ENCODE measurements at places on chromosomes 11 and 22. TPM values are rescaled to one million over a fixed set of nuclear protein-coding genes. Genes with fewer than 3 reads are reported as not detected.
A peak's percentile ranks its signal among the peaks of the same experiment; 100 is the strongest.

GRCh38 chr11:5384335-5384734 lies 723 bp downstream of the OR51M1 start:
- DNase-seq = no peak

GRCh38 chr11:117604336-117604995 lies 192.6 kb downstream of the DSCAML1 start:
- no peak for DNase-seq

GRCh38 chr11:127919206-127920000 lies 668.0 kb downstream of the ETS1 start:
- no peak for DNase-seq

DNA sequence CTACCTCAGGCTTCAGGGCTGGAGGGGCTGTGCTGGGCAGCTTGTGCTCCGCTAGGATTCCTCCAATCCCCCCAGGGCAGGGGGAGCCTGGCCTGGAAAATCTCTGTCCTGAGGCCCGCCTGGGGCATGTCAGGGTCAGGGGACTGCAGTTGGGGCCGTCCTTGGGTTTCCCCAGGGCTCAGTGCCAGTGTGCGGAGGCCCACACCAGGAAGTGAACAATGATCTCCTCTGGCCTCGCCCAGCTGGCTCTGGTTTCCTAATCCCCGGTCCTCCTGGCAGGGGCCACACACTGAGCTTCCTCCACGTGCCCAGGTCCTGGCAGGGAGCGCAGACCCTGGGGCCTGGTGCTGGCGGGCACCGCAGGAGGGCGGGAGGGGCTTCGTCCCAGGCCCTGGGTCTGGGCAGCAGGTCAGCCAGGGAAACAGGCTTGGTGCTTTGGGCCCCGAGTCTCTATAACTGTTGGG lies 1.4 kb upstream of the MUC2 start:
- DNase-seq = peak; percentile 59

Gene TRPM5
- not detected for total RNA-seq

Gene GNG3
- 0.20 TPM for total RNA-seq

Gene OR56A1
- not detected for total RNA-seq

Gene SLC6A5
- not detected for total RNA-seq

DNA sequence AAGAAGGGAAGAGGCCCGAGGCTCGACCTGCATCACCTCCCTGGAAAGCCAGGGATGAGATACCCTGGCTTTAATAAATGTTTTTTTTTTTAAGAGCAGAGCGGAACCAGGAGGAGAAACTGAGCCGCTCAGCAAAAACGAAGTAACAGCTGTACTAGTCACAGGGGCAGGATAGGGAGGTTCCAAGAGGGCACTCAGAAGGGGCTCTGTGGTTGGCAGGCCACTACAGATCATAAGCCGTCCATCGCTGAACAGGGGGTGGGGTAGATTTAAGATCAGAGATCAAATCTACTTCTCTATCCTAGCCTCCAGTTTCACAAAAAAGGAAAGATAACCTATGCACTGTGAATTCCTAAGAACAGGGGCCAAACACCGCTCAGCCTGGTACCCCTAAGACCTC lies 625 bp downstream of the EIF3D start:
- no peak for DNase-seq

Gene GRAMD4
- 42.5 TPM for total RNA-seq

DNA sequence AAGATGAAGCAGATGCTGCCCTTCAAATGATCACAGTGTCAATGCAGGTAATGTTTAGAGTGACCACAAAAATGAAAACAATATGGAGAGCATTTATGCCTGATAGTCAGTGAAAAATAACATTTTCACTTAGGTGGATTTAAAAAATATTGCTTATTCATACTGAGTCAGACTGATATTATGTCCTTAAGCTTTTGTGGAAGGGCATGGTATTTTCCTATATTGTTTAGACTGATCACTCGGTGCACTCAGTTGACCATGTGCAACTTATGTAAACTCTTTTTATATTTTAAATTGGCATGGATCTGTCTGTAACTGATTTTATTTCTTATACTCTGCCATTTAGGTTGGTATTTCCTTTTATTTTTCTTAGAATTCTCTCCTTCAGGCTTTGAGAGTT lies 106.6 kb downstream of the DYNC2H1 start:
- DNase-seq = no peak

Gene MS4A18
- not detected for total RNA-seq

DNA sequence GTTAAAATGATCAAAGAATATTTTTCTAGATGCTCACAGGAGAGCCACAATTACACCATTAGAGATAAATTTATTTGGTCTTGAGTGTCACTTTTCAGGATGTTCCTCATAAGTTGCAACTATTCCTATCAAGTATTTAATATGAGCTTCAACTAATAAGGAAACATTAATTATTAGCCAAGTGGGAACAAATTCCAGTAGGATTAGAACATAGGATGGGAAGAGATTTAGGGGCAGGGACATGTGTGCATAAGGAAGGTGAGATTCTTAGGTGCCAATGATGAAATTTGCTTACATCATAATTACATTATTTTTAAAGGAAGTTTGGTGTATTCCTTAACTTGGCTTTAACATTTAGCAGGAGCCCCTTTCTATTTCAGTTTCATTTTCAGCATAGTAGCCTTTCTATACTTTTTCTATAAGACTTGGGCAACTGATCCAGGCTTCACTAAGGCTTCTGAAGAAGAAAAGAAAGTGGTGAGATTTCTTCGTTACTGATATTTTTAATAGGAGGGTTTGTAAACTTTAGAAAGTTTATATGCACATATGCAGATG lies 38.8 kb downstream of the CSRP3 start:
- no peak for DNase-seq

GRCh38 chr11:132844956-132845696 lies 687.2 kb downstream of the OPCML start:
- no peak for DNase-seq

DNA sequence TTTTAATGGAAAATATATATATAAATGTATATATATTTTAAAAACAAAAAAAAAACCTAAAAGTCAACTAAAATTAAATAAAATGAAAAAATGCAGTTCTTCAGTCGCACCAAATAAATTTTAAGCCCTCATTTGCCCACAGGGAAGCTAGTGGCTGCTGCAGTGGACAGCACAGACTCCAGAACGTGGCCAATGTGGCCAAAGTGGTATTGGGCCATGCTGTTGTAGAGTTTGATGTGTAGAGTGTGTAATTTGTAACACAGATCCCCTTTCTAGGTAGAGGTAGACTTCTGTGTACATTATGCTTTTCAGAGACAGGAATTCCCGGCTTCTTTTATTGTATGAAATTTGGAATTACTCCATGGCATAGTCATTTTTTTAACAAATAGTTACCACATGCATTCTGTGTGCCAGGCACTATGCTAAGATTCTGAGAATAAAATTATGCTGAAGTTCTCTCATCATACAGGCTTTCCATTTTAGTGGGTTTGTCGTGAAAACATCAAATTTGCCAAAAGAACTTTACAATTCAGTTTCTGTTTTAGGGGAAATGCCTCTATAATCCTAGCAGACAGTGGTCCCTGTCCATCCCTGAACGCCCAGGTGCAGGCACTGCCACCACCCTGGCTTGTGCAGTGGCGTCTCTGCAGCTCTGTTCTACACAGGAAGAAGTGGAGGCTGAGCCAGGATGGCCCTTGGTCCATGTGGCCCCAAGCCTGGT lies 68.5 kb downstream of the MED15 start:
- DNase-seq = no peak

Gene MRPL23
- 47.2 TPM for total RNA-seq

Gene KDM4E
- not detected for total RNA-seq

DNA sequence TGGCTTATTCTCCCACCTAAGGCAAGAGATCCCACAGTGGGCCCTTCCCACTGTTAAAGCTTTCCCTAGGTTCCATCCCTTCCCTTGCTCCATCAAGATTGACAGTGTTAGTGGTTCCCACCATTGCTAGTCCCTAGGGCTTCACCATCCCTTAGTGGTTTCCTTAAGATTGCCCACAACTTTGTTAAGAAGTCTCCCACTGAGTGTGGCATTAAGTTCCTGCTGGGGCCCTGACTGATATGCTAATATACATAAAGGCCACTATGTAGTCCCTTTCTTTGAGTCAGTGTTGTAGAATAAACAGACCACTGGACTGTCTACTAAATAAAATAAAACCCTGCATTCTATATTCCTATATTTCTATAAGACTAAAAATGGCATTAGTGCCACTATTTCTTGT lies 176.1 kb downstream of the GUCY1A2 start:
- no peak for DNase-seq

DNA sequence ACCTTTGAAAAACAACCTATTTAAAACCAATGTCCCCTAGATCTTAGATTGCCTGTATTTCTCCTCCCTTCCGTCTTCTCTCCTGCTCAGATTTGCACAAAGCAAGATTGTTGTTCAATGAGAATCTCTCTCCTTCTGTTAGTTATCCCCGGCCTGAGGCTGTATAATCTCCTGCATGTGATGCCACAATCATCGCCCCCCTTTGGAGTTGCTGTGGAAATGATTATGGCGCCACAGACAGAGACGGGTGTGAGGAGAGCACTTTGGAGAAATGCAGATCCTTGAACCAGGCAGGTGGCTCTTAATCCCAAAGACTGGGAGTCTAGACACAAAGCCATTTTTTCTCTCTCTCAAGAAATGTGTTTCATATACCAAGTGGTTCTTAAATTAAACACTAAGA lies 941.3 kb downstream of the OPCML start:
- DNase-seq = no peak

DNA sequence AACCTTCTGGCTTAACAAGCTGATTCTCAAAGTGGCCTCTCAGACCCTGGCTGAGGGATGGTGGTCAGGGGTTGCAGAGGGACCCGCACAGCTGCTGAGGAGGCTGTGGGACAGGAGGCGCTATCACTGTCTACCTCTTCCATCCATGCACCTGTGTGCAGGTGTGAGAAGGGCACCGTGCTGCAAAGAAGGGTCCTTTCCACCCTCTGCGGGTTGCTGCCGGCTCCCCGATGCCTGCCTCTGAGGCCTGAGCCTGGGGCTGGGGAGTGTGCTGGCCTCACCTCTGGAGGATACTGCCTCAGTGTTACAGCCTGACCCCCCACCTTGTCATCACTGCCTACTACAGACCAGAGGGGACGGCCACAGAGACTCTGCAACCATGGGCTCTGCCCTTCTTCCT lies 66.1 kb upstream of the B3GAT1 start:
- no peak for DNase-seq

DNA sequence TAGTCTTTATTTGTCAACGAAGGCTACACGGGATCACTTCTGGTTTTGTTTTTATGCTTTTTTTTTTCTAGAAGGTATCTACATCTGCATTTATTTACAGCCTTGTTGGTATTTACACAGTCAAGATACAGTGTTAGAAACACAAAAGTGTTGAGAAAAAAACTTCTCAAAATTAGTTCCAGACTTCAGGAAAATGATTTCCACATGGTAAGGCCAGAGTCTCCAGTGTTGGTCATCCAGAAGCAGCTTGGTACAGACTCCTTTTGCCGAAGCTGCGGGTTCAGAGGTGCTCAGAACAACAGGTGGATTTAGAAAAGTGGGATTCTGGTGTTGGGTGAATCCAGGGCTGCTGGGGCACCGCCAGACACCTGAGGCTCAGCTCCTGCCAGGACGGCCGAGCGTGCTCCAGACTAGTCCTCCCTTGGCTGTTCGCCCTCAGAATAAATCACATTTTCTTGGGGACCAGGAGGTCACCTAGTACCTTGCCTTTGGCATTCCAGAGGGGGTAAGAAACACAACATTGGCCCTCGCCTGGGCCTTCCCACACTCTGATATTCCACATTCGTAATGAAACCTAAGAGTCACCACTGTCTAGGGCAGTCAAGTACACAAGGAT lies 78.7 kb upstream of the NARS2 start:
- peak; percentile 34 for DNase-seq

Gene PRRG4
- 12.2 TPM for total RNA-seq

GRCh38 chr11:45879803-45880686 lies 5.4 kb upstream of the MAPK8IP1 start:
- DNase-seq = no peak

Gene FGF19
- total RNA-seq = 0.15 TPM

GRCh38 chr22:44098966-44099530 lies 74.9 kb downstream of the PARVB start:
- no peak for DNase-seq

GRCh38 chr11:116691771-116692177 lies 81.0 kb downstream of the BUD13 start:
- DNase-seq = peak; percentile 63

Gene ASCC2
- total RNA-seq = 46.9 TPM

- no peak for DNase-seq
These were observed 74.8 kb downstream of the SIK2 start for GRCh38 chr11:111676878-111677585.

DNA sequence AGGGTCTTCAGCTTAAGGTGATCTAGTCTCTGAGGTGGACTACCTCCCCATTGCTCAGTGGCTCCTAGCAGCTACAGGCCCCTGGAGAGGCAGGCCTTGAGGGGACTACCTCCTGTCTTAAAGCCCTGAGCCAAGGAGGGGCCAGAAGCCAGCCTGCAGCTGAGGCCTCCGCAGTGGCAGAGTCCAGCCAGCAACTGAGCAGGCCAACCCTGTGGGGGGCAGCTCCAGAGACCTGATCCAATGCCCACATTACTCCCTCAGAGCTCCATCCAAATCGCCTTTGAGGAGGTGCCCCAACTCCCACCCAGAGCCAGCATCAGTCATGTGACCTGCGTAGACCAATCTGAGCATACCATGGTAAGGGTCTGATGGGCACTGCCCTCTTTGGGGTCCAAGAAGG lies 2.7 kb downstream of the C2CD2L start:
- DNase-seq = no peak

DNA sequence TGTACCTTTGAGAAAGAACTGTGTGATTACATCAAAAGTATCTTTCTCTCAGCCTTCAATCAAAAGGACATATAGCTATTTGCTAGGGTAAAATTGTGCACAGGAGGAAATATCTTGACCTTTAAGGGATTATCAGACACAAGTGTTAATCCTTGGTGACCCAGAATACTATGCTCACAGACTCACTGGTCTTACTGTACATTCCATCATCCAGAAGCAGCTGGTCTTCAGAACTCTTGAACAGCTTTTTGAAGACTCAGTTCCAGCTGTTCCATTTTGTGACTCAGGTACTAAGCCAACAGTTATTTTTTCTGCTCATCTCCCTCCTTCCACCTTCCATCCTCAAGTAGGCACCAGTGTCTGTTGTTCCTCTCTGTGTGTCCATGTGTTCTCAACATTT lies 19.8 kb downstream of the ZBED5 start:
- no peak for DNase-seq

Gene KCNK7
- total RNA-seq = not detected

GRCh38 chr11:61826930-61827570 lies 1.1 kb upstream of the FADS2 start:
- no peak for DNase-seq

DNA sequence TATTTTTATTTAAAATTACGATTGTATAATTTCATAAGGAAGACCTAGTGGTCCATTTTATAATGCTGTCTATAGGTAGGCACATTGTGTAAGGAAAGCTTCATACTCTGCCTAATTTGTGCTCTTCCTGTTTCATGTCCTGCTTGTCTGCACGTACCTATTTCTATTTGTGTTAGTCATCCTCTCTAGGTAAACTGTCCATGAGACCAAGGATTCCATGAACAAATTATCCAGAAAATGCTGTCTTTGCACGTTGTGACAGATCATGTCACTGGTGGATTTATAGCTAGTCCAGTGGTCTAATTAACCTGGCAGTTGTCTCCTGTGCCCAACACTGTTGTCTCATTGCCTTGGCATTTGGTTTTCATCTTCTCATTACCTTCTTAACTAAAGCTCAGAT lies 44.7 kb downstream of the DNAJC24 start:
- DNase-seq = no peak

Gene CCDC73
- 0.40 TPM for total RNA-seq

Data from left lobe of liver (tissue), 2 donors.